AG20443 (cell line): ENCODE measurements at places on chromosomes 1 and 21.

DNA sequence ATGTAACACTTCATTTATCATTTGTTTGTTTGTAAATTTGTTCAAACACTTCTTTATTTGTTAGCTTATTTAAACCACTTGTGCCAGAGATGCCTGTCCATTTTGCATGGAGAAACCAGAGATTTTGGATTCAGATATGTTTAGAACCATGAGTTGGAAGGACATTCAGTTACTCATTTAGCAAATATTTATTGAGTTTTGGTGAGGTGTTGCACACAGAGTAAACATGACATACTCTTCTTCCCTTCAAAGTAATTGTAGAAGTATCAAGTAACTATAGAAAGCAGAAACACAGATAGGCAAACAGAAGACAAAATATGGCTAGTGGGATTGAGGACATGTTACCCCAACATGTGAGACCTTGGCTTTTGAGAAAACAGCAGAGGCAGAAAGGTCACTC, 136.8 kb upstream of the USP25 start:
- DNase-seq, result no peak

GRCh38 chr1:7235871-7236517, 450.7 kb downstream of the CAMTA1 start:
- DNase-seq, result no peak

GRCh38 chr1:84941843-84942242, 48.8 kb upstream of the LPAR3 start:
- DNase-seq, result no peak

DNA sequence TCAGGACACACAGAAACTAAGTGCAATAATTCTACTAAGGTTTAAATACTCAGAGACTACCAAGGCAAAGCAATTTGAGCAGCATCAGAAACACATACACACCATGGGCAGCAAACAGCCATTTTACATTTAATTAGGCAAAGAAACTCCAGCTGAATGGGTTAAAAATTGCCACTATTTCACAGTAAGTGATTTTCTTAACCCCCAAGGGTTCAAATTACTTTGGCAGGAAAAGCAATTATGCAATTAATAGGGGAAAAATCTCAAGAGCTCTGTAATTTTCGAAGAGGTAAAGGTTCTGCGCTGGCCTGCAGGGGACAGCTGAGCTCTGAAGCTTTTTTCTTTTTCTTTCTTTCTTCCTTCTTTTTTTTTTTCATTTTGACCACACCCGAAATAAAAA, 206.2 kb upstream of the RRP15 start:
- DNase-seq, result no peak

DNA sequence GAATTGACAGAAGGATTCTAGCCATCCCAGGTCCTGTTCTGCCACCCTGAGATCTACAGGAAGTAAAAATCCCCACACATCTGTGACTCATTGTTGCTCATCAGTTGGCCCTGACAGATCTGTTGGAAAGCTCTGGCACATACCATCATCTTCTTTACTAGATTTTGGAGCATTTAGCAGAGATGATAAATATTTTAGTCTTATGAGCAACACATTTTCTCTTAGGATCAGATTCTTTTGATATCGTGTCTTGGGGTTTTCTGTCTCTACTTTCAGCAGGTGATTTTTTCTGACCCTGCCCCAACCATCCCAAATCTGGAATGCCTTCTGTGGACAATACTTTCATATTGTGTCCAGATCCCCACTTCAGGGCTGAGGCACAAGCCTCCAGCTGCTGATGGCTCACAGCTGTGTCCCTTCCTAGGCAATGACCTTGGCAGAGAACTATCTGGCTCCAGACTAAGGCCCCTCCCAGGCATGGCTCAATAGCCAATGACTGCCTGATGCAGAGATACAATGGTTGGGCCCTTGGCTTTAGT, 102.8 kb downstream of the GDAP2 start:
- DNase-seq, result peak; percentile 75

DNA sequence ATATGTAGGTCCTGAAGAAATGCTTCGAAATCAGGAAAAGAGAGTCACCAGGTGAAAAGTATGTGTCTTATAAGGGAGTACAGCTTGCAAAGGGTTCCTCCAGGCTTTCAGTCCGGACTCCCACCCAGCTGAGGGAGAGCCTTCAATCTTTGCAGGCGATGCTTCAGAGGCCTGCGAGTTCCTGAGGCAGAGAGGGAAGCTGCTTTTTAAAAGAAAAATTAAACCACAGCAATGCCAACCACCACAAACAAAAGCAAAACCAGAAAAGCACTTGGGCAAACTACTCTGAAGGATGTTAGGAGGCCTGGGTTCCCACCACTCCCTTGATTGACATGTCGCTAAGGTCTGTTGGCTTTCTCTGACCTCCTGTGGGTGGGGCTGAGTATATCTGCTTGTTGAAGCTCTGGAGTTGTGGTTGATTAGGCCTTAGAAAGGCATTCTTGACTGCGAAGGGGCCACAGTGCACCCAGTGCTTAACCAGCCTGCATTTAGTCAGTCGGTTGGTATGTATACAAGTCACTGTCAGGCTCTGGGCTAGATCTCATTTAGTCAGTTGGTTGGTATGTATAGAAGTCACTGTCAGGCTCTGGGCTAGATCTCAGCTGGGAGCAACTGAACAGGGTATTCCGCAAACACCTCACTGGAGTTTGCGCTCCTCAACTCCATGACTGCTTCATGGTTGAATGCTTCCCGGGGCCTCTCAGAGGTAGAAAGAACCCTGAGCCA, 1.2 kb downstream of the NIPAL3 start:
- peak; percentile 73 for DNase-seq
